Hematopoietic multipotent progenitor cell (in vitro differentiated cells): ENCODE measurements at places on chromosomes 5 and 9. TPM values are rescaled to one million over a fixed set of nuclear protein-coding genes. Genes with fewer than 3 reads are reported as not detected.

The RNF130 gene
- total RNA-seq, result 194 TPM

- no peak for DNase-seq
Observed at GRCh38 chr5:78717674-78718584, 69.4 kb upstream of the LHFPL2 start.

DNA sequence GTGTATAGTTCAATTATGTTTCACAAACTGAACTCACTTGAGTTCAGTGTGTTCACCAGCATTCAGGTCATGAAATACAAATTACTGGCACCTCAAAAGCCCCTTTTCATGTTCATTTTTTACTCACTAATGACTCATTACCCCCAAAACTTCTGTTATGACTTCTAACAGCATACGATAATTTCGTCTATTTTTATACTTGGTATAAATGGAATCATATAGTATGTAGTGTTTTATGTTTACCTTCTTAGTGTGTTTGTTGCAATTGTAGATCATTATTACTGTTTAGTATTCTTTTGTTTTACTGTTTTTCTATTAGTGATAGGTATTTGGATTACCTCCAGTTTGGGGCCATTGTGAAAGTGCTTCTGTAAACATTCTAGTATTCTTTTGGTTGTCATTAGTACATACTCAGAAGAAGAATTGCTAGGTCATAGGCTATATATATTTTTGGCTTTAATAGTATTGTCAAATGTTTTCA is 33.4 kb downstream of the DDX4 start:
- no peak for DNase-seq

The SNCAIP gene
- 0.54 TPM for total RNA-seq

DNA sequence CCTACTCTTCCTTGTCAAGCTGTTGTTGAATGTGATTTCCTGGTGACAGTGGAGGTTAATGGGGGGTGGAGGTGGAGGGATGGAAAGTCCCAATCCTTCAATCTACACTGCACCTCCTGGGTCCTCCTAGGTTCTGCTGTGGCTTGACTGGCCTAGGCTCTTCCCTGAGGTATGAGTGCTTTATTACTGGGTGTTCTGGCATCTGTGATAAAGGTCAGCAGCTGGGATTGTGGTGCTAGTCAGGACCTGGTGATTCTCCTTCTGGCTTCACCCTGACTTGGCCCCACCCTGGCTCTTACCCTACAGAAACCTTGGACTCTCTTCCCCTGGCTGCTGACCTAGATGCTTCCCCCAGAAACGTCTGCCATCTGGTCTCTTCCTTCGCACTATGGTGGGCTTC is 194.3 kb downstream of the ARHGEF28 start:
- no peak for DNase-seq

DNA sequence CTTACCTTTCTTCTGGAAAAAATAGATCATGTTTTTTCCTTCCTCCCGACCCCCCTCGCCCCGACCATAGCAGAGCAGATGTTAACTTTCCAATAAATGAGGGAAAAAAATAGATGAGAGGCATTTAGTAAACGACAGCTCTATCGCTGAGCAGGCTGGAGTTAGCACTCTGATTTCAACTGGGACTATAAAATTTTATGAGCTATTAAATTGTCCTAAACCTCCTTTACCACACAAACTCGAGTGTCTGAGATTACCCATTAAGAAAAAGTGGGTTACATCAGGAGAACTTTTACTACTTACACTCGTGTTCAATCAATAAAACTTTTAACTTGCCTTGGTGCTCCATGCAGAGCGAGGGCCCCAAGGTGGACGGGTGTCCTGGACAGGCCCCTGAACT is 59.8 kb upstream of the RNU6ATAC start:
- DNase-seq, result no peak

DNA sequence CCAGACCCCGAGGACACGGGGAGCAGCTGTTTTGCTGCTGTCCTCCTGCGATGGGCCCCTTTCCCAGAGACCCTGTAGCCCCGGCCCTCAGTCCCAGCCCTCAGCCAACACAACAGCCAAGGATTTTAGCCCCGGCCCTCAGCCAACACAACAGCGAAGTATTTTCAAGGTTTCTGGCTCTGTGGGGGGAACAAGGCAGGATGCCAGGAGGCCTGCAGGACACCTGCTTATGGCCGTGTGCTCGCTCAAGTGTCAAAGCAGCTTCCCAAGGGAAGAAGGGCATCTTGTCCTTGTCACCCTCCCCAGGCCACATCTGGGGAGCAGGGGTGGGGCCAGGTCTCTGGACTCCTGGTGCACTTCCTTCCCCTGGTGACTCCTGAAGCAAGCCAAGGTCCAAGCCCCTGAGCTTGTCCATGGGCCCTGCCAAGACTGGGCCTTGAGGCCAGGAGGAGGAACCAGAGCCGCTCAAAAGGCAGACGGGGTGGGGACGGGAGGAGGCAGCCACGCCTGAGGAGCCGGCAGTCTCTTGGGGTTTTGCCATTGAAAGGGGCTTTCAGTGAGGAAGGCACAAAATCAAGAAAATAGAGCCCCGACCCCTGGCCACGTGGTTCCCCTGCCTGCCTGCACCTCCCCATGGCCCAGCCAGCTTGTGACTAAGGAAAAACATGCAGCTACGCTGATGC is 10.8 kb downstream of the KCNT1 start:
- DNase-seq, result no peak

DNA sequence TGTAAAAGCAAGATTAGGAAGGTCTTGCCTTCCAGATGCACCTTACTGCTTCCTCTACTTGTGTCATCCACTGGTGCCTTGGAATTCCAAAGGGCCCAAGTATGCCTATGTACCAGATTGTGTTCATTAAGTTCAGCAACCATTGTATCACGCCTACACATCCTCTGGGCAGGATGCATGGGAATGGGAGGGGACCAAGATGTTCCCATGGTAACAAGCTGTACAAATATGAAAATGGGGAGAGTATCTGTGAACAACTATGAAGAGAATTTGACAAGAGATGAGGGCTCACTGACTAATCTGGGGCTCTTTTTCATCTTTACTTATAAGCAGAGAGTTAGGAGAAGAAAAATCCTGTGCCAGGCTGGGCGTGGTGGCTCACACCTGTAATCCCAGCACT is 137.8 kb upstream of the MAP1B start:
- DNase-seq, result no peak

The AGXT2 gene
- total RNA-seq, result not detected

DNA sequence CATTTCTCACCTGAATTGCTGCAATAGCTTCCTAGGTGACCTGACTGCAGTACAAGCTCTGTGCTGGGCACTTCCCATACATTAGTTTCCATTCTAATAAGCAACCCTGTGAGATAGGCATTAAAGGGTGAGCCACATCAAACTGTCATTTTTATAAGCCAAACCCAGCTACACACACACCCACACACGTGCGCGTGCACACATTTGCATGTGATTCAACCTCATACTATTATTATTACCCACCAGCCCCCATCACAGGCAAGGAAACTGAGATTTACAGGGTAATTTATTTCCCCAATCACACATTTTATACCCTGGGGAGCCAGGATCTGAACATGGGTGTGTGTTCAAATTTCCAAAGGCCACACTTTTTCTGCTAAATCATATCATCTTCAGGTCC is 93.6 kb downstream of the TTLL11 start:
- no peak for DNase-seq

The FAM221B gene
- total RNA-seq, result not detected

DNA sequence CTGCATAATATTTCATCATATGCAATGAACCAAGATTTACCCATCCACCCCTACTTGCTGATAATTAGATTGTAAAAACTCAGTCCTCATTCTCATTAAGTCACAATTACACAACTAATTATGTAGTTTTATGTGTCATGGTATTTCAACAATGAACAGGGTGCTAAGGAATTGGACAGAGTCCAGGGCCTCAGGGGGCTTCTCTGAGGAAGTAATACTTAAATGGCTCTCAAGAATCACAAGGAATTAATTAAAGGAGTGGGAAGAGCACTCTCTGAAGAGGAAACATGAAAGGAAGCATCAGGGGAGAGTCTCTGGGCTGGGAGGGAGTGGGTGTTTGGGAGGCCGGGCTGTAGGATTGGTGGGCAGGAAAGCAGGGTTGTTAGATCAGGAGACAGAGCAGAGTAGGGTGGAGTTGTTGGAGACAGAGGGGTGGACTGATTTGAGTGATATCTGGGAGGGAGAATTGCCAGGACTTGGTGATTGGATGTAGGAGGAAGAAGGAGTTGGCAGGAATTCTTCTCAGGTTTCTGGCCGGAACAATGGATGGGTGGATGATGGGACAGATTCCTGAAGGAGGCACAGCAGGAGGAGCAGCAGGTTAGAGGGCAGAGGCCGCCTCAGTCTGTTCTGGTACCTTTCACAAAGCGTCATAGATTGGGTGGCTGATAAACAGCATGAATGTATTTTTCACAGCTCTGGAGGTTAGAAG is 23.0 kb upstream of the NSG2 start:
- no peak for DNase-seq

The OXCT1 gene
- total RNA-seq, result 9.7 TPM

The ZNF366 gene
- total RNA-seq, result under 0.01 TPM

The ADAMTSL2 gene
- under 0.01 TPM for total RNA-seq
